Activated CD8-positive, alpha-beta memory T cell treated with anti-CD3 and anti-CD28 coated beads for 1 hour (primary cell): ENCODE measurements at places on chromosomes 2 and 18.

DNA sequence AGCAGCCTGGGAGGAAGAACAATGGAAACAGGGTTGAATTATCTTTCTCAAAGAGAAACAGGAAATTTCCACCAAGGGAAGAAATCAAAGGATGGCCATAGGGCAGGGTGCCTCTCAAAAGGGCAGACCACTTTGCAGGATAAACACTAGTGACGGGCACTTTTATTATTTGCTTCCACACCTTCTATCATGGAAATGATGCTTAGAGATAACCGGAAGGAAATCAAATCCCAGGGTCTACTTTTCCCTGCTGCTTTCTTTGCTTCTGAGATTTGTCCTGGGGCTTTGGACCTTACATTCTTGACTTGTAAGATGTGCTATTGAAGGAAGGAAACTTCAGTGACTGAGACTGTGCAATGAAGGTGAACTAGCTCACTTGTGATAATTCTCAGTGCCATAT lies 1.1 kb upstream of the SCN9A start:
- no peak for DNase-seq

GRCh38 chr2:27290549-27290948 lies 8.3 kb downstream of the TRIM54 start:
- no peak for DNase-seq

GRCh38 chr2:1685078-1685956 lies 59.0 kb downstream of the PXDN start:
- DNase-seq: no peak

DNA sequence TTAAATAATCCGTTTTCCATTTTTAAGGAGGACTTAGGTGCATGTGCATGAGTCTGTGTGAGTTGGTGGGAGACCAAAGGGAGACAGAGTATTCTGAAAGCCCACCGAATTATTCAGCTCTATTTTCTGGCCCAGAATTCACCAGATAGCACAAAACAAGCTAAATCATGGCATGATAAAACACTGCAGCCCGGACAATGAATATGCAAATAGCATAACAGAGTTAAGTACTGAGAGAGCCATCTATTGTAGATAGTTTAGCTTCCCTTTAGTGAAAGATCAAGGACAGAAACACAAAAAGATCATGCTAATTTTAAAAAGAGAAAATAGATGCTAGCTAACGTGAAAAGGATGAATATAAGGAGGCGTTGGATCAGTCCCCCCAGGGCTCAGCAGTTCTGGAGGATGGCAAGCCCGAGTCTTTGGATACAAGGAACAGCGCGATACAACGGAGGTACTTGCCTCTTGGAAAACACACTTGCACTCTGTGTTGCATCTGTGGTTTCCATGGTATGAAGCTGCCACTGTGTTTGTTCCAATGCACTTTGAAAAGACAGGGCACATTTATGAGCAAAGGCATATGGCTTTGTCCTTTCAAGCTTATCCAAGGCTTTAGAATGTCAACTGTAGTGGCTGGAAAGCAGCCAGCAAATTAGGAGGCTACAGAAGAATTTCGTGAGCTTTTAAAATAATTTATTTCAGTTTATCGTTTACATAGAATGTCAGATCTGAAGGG lies 119.9 kb downstream of the LYPD1 start:
- DNase-seq: no peak

- DNase-seq: peak; percentile 50
Measured at GRCh38 chr2:64873472-64873924, 115.7 kb upstream of the SLC1A4 start.

GRCh38 chr2:127100251-127101047 lies 6.5 kb downstream of the BIN1 start:
- DNase-seq: no peak

DNA sequence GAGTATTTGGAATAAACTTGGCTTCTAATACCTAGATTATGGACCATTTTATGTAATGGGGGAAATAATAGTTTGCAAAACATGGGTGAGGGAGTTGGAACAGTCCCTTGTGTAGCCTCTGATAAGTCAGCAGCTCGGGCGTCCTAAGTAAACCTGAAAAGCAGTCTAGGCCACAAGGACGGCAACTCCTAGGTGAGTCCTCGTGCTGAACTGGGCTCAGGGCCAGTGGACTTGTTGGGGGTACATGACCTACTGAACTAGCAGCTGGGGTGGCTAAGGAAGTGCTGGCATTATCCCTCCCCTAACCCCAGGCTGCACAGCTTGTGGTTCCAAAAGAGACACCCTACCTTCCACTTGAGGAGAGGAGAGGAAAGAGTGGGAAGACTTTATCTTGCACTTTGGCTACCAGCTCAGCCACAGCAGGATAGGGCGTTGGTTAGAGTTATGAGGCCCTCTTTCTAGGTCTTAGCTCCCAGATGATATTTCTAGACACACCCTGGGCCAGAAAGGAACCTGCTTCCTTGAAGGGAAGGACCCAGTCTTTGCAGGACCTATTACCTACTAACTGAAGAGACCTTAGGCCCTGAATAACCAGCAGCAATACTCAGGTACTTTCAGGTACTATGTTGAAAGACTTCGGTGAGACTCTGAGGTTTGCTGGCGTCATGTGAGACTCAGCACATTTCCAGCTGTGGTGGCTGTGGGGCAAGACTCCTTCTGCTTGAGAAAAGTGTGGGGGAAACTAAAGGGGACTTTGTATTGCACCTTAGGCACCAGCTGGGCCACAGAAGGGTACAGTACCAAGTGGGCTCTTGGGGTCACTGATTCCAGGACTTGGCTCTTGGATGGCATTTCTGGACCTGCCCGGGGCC lies 71.0 kb downstream of the AQP4 start:
- DNase-seq: no peak

GRCh38 chr2:173590276-173590861 lies 235.7 kb downstream of the CDCA7 start:
- DNase-seq: no peak

DNA sequence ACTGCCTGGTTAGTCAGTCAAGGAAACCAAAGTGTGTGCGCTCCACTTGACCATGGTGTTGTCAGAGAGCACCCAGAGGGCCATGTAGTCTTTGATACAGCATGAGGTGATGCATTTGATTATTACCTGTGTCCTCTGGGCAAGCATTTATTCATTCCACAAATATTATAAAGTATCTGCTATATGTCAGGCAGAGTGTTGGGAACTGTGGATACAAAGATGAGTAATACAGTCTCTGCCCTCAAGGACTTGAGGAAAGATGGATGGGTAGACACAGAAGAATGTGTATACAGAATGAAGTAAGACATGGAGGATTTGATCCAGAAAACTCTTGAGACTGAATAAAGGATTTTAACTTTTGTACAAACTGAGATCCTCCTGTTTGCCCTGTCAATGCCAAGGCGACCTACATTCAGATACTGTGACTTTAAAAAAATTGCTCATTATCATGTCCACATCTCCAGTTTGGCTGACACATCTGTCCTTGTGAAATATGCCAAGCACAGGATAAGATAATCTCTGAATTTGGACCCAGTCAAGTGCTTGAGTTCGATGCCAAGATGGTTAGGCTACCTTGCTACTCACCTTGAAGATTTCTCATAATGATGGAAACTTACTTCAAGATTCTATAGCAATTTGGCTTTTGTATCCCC lies 50.8 kb downstream of the ACYP2 start:
- DNase-seq: no peak

DNA sequence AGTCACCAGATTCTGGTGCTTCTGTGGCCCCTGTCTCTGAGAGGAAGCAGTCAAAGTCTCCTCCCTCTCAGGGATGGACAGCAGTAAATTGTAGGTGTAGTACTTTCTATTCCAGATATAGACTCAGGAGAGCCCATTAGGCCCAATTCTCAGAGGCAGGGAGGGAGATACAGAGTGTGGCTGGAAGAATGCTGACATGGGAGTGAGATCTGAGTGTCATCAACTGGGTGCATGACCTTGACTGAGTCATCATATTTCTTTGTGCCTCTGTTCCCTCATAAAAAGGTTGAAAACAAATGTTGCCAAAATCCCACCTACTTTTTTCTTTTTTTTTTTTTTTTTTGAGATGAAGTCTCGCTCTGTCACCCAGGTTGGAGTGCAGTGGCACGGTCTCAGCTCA lies 506.1 kb downstream of the BCL11A start:
- DNase-seq: no peak

GRCh38 chr18:7541835-7542234 lies 25.3 kb upstream of the PTPRM start:
- no peak for DNase-seq

GRCh38 chr2:134640494-134640893 lies 78.3 kb downstream of the TMEM163 start:
- no peak for DNase-seq

DNA sequence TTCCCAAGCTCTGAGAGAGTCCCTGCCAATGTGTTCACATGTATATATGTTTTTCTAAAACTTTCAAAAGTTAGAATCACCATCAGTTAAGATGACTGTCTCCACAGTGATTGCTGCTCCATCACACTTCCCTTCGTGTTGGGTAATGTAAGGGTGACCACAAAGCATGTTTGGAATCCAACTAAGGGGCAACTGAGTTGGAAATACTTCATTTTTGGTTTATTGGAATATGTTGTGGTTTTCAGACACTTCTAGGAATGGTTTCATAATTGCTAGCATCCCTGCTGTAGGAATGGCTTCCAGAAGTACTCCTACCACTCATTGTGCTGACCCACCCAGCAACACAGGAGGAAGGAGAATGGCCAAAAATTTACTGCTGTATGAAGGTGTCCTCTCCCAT lies 212.5 kb upstream of the GULP1 start:
- DNase-seq: no peak

GRCh38 chr2:237581751-237582746 lies 8.5 kb downstream of the RAB17 start:
- peak; percentile 34 for DNase-seq

- no peak for DNase-seq
Measured at GRCh38 chr18:59902131-59902992, 2.6 kb downstream of the PMAIP1 start.

DNA sequence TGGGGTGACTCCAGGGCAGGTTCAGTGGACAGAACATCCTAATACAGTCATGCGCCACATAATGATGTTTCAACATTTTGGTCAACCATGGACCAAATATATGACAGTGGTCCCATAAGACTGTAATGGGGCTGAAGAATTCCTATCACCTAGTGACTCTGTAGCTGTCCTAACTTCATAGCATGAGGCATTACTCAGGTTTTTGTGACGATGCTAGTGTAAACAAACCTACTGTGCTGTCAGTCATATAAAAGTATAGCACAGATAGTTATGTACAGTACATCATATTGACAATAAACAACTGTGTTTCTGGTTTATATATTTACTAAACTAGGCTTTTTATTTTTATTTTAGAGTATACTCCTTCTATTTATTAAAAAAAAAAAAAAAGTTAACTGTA lies 87.1 kb downstream of the CACNB4 start:
- no peak for DNase-seq

DNA sequence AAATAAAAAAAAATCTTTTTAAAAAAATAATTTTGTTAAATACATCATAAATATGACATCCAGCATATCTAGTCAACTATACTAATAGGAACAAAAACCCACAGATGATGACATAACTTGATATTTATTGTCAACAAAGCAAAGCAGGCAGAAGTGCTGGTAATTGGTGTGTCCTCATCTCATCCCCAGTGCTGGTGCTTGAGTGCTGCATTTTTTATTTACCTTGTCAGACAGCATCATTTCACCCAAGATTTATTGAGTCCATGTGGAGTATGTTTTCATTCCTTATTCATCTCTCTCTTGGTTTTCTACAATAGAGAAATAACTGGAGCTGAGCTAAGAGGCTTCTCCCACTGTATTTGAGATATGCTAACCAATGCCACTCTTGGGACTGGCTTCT lies 191.6 kb upstream of the SLC14A2 start:
- DNase-seq: no peak

DNA sequence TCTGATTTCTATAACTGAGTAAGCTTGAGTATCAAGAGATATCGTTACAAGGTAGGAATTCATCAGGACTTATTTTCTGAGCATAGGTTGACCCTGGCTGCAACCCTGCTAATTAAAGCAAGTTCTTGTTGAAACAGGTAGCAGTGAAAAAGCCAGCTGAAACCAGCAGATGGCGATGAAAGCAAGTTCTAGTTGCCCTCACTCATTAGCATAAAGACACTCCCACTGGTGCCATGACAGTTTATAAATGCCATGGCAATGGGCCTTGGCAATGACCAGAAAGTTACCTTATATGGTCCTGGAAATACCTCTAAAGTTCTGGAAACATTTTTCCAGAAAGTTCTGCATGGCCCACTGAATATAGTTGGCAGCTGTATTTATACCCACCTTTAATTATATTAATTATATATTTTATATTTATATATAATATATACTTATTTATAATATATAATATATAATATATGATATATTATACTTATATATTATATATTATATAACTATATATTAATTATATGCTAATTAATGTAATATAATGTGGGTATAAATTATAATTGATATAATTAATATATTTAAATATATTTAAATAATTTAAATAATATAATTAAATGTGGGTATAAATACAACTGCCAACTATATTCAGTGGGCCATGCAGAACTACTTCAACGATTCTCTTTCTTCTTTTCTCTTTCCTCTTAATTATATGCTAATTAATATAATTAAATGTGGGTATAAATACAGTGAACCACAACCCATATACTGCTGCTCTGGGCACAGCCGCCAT lies 188.0 kb downstream of the CDH7 start:
- no peak for DNase-seq

GRCh38 chr2:126527836-126528490 lies 128.0 kb upstream of the GYPC start:
- peak; percentile 48 for DNase-seq

GRCh38 chr2:40128796-40129195 lies 323.1 kb downstream of the SLC8A1 start:
- no peak for DNase-seq

GRCh38 chr2:230434677-230435324 lies 18.8 kb downstream of the SP100 start:
- no peak for DNase-seq

GRCh38 chr18:7980136-7980535 lies 413.0 kb downstream of the PTPRM start:
- DNase-seq: no peak

- no peak for DNase-seq
Measured at GRCh38 chr2:238895891-238896600, 48.2 kb downstream of the TWIST2 start.

DNA sequence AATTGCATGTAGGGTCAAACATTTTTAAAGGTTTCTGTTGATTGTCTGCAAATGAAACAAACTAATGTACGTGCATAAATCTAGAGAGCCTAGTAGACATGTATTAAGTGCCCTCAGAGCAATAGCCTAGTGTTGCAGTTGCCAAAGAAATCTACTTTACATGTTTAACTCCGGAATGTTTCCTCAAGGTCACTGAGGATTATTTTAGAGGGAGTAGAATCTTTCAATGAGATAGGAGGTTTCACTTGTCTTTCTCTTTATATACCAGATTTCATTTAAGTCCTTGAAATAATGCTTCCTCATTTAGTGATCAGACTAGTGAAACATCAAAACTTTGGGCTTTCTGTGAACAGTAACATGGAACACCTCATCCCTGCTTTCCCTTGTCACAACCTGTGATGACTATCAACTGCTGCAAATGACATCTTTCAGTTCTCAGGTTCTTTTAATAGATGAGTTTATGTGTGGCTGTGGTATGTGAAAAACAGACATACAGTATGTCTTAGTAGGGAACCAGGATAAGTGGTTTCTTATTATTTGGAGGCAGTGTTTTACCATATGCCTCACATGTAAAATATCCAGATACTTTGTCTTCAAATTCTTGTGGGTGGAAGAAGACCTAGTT lies 5.5 kb downstream of the UBE2E3 start:
- no peak for DNase-seq

- no peak for DNase-seq
Measured at GRCh38 chr2:219446101-219446504, 11.5 kb downstream of the SPEG start.
